ENCODE measurements at places on chromosomes 7 and 10. TPM values are rescaled to one million over a fixed set of nuclear protein-coding genes. Genes with fewer than 3 reads are reported as not detected.

TTYH3 gene
- 59.0 TPM for total RNA-seq

PNLIPRP3 gene
- not detected for total RNA-seq

HOXA3 gene
- total RNA-seq, result 8.3 TPM

AS3MT gene
- 1.0 TPM for total RNA-seq

OGDH gene
- total RNA-seq, result 37.4 TPM

CCL26 gene
- not detected for total RNA-seq

RBM20 gene
- not detected for total RNA-seq

PGAM2 gene
- 0.26 TPM for total RNA-seq

PITX3 gene
- 1.5 TPM for total RNA-seq

ATOH7 gene
- not detected for total RNA-seq

NT5C2 gene
- total RNA-seq, result 67.7 TPM

RNF32 gene
- 3.2 TPM for total RNA-seq

GIMAP8 gene
- not detected for total RNA-seq

UCMA gene
- not detected for total RNA-seq

ANKRD1 gene
- 189 TPM for total RNA-seq

PRKCQ gene
- 0.12 TPM for total RNA-seq

ASB13 gene
- 11.4 TPM for total RNA-seq

ZNF485 gene
- 5.0 TPM for total RNA-seq

FZD1 gene
- total RNA-seq, result 26.6 TPM

STEAP2 gene
- total RNA-seq, result 2.9 TPM

CARD11 gene
- total RNA-seq, result 0.70 TPM

LMOD2 gene
- not detected for total RNA-seq

TDRD1 gene
- 0.23 TPM for total RNA-seq

SDK1 gene
- total RNA-seq, result 2.4 TPM

LGI1 gene
- total RNA-seq, result not detected

CHRM2 gene
- total RNA-seq, result 1.3 TPM

GRID1 gene
- total RNA-seq, result 0.34 TPM

LEP gene
- 1.7 TPM for total RNA-seq

BAIAP2L1 gene
- total RNA-seq, result 1.3 TPM

HOXA7 gene
- total RNA-seq, result 0.58 TPM

ANKRD7 gene
- 0.26 TPM for total RNA-seq

GPAM gene
- 5.1 TPM for total RNA-seq

NPSR1 gene
- not detected for total RNA-seq

ATRNL1 gene
- 0.26 TPM for total RNA-seq

CLDN12 gene
- 17.4 TPM for total RNA-seq

DLG5 gene
- total RNA-seq, result 27.7 TPM

KCP gene
- not detected for total RNA-seq

CC2D2B gene
- not detected for total RNA-seq

ALOX5 gene
- total RNA-seq, result not detected

PVRIG gene
- not detected for total RNA-seq

C7orf57 gene
- not detected for total RNA-seq

RGS10 gene
- 69.9 TPM for total RNA-seq

PIK3CG gene
- not detected for total RNA-seq

TMEM213 gene
- not detected for total RNA-seq

CCL24 gene
- total RNA-seq, result not detected

MOGAT3 gene
- total RNA-seq, result not detected

ZNF365 gene
- total RNA-seq, result 0.12 TPM

TRIM50 gene
- total RNA-seq, result not detected

LRRC17 gene
- 76.1 TPM for total RNA-seq

ADGRA1 gene
- total RNA-seq, result not detected

CPN1 gene
- total RNA-seq, result not detected

GPR26 gene
- total RNA-seq, result not detected

MYPN gene
- not detected for total RNA-seq

SLC26A3 gene
- total RNA-seq, result not detected

HOXA4 gene
- not detected for total RNA-seq

RPP38 gene
- 14.2 TPM for total RNA-seq

SKAP2 gene
- 23.1 TPM for total RNA-seq

TMEM270 gene
- not detected for total RNA-seq

All from pericardium fibroblast (primary cell).